ENCODE measurements at places on chromosomes 4 and X.

- DNase-seq: no peak
Observed at GRCh38 chr4:169047956-169048355, 37.9 kb upstream of the CBR4 start.

- no peak for DNase-seq
Observed at GRCh38 chr4:41619161-41619560, 81.2 kb downstream of the LIMCH1 start.

GRCh38 chrX:68249401-68249831, 183.9 kb downstream of the OPHN1 start:
- DNase-seq: no peak

DNA sequence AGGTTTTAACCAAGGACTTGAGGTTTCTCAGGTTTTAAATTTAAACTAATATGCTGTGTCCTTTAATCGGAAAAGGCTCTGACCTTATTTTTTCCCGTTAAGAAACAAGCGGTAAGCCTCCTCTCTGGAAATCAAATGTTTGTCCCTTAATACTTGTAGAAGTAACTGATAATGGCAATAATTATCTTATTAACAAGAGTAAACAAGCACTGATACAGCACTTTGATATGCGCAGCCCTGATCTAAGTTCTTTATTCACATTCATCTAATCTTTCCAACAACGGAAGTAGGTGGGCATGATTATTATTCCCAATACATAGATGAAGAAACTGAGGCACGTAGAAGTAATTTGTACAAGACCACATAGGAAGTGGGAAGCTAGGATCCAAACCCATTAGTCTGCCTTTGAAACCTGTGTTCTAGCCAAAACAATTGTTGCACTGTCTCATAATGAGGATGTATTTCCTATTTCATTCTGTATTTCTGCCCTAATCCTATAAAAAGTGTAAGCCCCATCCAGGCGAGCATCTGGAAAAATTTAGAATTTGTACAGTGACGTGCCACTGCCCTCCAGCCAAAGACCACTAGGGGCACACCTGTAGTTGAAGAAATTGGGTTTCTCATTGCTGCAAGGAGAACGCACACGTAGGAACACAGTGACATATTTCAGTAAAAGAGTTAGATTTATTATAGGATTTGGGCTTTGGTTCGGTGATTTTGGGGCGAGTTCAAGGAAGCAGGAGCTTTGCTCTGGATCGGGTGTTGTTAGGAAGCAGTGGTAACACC, 606 bp downstream of the CXorf58 start:
- no peak for DNase-seq

GRCh38 chr4:100059467-100059866, 109.4 kb upstream of the H2AZ1 start:
- no peak for DNase-seq

DNA sequence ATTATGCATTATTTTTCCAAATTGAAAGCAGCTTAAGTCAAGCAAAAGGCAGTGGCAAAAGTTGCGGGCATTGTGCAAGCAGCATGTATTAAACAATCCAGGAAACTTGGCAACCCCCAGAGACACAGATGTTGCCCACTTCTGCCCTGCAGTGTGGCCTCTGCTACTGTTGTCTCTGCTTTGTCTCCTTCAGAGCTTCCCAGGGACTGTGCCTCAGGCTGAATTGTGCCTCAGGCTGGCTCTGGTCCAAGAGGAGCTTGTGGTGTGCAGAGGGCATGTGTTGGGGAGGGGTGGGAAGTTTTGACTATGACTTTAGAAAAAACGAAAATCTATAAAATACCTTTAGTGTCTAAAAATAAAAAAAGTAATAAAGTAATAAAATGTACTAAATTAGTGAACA, 201.4 kb downstream of the CCSER1 start:
- no peak for DNase-seq

DNA sequence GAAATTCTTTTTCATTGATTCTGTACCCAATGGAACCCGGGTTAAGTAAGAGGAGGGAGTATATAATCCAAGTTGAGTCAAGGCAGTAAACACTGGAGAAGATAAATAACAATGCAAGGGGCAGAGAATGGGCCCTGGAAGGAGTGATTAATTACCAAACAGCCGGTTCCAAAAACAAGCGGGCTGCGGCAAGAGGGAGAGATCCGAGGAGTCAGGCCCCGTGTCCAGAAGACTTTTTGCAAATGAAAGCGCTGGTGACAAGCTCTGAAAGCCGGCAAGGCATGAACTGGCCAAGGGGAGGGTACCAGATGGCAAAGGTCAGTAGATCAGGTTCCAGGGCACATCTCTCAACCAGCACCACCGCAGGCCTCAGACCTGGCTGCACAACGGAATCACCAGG, 294.9 kb downstream of the BCOR start:
- no peak for DNase-seq

DNA sequence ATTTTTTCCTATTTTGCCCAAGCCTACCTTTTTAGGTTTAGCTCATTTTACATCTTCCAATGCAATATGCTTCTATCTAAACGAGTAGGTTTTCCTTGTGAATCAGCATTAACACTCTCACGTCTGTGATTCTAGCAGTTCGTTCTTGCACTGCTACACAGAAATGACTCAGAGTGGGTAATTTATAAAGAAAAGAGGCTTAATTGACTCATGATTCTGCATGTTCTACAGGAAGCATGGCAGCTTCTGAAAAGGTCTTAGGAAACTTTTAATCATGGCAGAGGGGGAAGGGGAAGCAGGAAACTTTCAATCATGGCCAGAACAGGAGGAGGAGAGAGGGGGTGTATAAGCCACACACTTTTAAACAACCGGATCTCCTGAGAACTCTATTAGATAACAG, 44.9 kb downstream of the SPANXN1 start:
- DNase-seq: no peak

- no peak for DNase-seq
Observed at GRCh38 chr4:171024720-171025303, 788.4 kb upstream of the GALNTL6 start.

Data from stimulated activated CD8-positive, alpha-beta memory T cell treated with anti-CD3 and anti-CD28 coated beads, Interleukin-7, amount 100 ng/mL, for 1 hour (primary cell).